ENCODE measurements at places on chromosomes 7 and 10.

DNA sequence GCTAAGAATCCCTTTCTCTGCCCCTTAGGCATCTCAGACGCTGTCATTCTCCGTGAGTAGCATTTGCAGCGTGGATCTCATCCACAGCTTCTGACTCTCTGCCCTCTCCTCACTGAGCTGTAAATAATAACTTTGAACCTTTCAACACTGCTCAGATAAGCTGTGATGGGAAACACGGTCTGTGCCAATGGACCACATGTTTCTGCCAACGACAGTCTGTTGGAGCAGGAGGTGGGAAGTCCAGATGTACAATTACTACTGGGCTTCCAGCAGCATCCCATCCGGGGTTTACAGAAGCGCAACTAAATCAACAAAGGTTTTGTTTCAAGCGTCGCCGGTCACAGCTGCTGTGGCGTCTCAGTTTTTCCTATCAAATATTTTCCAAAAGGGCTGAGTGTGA lies 1110.6 kb downstream of the TYW1 start:
- DNase-seq, result peak; percentile 59

DNA sequence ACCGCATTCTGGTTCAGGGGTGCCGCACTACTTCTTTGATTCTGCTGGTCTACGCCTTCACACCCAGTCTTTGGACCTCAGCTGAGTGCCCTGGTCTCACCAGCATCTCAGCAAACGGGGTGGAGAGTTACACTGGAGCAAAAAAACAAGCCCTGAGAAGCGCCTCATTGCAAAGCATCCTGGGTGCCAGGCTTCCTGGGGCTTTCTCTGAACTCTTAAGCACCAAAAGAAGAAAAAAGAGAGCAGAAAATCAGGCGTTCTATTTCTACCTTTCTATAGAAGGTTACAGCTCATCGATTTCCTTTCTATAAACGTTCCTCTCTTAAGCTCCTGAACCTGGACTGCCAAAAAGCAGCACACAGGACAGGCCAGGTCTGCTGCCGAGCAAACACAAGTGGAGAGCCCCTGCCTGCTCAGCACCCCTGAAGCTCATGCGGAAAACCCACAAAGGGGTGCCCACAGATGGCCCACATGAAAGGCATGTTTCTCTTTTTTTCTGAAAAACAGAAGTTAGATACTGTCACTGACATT lies 217.9 kb downstream of the SFMBT2 start:
- no peak for DNase-seq

DNA sequence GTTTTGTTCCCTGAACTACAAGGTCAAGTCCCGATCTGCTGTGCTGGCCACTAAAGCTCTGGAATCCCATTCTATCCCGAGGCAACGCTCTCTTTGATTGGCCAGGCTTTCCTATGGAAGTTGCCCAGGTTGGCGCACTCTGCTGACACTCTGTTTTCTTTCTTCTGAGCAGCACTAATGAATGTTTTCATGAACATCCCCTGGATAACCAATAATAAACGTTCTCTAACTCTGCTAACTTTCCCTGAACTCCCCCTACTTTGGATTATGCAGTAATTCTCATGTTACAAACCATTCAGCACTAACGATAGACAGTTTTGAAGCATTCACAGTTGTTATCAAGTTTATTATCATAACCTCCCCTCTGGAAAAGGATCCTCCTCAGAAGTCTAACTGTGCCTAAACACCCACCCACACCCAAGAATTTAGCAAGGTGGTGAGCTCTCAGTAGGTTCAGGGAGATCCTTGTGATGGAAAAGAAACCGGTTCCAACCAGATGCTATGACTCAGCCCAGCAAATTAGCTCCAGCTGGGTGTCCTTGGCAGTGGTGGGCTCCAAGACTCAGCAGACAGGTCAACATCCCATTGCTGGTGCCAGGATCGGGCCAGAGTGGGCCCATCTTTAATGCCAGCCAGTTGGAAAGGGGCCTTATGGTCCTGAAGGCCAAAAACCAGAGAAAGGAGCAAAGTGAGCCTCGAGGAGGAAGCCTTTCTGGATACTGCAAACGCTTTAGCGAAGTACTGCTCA lies 68.4 kb downstream of the CREB3L2 start:
- DNase-seq, result no peak

GRCh38 chr10:100327007-100327717 lies 2.9 kb downstream of the PKD2L1 start:
- no peak for DNase-seq

DNA sequence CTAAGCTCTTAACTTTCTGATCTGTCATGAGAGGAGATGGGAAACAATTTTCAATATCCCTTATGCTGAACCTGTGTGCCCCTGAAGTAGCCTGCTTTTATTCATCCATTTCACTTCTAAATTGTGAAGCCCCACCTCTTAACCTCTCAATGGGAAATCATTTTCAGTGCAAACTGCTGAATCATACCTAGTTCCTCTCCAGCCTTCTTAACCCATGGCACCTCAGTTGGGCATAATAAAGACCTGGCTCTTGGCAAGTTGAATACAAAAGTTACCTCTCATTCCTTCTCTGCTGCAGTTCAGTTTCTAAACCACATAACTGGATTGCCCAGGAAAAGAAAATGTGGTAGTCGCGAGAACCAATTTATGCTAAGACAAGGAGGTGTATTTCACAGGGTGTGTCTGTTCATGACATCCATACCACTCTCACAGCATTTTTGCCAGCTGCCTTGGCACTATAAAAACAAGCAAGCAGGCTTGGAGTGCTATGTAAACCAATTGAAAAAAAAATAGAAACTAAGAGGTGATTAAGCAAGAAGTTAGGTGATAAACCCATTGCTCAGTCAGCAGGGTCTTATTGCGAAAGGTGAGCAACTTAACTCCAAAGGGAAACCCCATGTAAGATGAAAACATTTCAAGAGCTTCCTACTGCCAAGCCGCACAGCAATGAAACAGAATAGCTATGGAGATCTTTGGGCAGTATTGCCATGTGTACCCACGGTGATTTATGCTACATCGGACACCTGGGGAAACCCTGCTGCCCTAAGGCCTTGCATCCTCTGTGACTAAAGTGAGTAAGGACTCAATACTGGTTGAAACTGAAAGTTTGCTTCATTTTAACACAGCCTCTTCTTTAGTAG lies 57.0 kb upstream of the DKK1 start:
- DNase-seq, result no peak

DNA sequence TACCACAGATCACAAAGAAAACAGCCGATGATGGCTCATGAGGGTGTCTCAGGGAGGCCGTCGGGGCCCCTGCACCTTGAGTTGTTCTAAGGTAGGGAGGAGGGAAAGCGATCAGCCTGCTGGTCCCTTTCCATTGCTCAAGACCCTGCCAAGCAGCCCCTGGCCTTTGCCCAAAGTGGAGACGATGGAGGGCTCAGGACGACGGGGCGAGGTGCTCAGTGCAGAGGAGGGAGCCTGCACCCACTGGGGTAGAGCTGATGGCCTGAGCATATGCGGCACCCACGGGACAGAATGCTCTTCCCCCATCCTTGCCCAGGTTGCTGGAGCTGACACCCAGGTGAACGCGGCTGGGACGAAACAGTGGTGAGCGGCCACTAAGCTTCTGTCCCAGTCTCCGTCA lies 58.3 kb upstream of the FAM20C start:
- DNase-seq, result no peak

DNA sequence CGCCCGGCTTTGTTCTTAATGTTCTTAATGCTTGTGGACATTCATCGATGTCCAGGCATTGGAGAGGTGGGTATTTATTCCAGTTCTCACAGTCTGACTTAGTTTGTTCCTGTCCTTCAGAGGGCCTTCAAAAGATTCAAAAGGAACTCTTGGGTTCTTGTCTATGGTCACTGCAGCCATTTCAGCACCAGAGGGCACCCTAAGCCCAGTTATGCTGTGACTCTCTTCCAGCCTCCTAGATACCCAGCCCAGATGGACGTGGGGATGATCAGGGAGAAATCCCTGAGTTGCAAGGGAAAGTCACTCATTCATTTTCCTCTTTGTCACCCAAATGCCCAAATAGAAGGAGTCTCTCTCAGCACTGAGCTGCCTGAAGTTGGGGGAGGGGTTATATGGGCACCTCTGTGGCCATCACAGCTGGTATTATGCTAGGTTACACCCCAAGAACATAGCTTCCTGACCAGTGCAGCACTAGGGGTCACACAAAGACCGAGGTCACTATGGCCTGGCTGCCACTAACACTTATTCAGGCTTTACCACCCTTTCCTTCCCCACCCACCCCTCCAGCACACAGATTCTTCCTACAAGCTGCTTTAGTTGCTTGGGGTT lies 26.5 kb upstream of the CCDC126 start:
- peak; percentile 67 for DNase-seq

- no peak for DNase-seq
Observed at GRCh38 chr10:29658984-29659965, 24.5 kb upstream of the SVIL start.

GRCh38 chr10:6924166-6924565 lies 344.1 kb upstream of the PRKCQ start:
- DNase-seq, result no peak

DNA sequence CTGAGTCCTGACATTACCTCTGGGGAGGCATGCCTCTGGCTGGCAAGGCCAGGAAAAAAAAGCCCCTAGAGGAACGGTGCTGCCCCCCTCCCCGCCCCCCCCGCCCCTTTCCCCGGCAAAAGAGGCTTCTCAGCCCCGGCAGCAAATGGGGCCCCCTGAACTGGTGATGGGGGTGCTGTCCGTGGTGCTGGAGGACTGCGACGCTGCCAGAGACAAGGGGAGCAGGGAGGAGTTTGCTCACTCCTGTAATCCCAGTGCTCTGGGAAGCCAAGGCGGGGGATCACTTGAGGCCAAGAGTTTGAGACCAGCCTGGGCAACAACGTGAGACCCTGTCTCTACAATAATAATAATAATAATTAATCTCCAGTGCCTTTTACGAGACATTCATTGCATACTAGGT lies 23.7 kb downstream of the SRRM3 start:
- peak; percentile 53 for DNase-seq

DNA sequence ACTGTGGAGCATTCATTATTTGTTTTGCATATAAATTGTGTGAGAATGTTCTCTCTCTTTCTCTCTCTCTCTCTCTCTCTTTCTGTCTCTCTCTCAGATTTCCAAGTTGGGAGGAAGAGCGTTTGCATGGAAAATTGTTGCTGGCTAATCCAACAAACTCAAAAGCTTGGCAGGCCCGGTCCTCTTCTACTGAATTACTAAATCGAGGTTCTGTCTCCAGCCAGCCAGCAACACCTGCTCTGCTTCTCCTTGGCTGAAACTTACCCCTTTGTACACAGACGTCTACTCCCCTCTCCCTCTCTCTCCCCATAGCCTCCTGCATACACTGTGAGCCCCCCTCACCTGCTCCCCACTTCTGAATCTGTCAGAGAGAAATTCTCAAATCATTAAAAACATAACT lies 996.4 kb upstream of the AUTS2 start:
- DNase-seq, result no peak

DNA sequence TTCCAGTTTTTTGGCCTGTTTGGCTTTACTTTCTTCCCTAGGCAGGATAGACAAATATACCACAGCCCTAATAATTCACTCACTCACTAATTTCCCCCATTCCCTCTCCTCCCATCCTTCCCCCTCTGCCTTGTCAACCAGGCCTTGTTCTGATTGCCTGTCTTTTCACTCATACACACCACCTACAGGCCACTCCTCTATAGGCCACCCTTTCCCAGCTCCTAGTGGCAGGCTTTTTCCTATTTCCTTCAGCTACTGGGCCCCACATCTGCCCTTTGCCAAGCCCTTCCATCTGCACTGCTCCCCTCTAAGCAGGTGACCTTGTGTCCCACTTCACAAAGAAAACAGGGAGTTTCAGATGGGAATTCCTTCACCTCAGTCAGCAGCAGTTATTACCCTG lies 59.8 kb upstream of the MSRB2 start:
- no peak for DNase-seq

DNA sequence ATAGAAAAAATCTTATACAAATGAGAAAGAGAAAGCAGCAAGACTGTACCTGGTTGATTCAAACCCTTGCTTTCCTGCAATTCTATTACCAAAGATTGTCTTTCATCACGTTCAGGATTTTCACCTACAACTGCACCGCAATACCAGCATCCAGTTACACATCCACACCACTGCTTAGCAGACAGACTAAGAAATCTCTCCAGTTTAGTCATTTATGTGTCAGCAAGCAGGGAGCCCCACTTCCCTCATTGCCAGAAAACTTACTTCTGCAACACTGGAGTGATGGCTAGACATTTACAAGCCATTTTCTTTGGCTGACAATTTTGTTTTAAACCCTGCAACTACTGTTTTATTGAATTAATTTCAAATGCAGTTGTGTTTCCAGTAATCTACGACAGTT lies 359.6 kb upstream of the MEOX2 start:
- no peak for DNase-seq

DNA sequence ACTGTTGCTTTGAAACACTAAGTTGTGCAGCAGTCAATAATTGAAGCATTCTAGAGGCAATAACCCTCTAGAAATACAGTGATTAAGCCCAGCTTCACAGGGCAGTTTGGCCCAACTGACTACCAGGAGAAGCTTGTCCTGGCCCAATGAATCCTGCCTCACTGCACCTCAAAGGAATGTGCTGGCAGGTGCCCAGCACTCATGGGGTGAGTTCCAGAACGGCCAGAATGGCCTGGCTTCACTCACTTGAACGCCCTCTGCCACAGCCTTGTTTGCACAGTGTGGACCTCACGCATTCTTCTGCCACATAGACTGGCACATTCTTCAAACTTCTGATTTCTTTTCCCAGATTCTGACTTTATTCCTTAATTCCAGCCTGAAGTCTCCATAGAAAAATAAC lies 6.6 kb upstream of the ITIH2 start:
- DNase-seq, result no peak

GRCh38 chr10:59362144-59362958 lies at the start of gene FAM13C:
TSS of gene FAM13C (minus strand) at chr10:59362549. CDS start at chr10:59362460, 89 bp downstream.
- peak; percentile 58 for DNase-seq

DNA sequence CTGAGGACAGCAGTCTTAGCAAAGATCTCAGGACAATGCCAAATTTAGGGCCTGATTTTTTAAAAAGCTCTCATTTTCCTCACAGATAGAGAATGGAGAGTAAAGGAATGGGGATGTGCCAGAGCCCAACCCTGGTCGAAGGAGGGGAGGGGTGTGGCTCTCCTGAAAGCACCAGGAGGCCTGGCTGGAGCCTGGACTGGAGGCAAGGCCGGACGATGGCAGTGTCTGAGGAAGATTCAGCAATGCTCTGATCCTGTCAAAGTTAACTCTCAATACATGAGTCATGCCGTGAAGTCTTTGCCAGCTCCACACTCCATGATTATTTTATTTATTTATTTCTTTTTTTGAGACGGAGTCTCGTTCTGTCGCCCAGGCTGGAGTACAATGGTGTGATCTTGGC lies 108.3 kb downstream of the UPF2 start:
- no peak for DNase-seq

- DNase-seq, result peak; percentile 54
Observed at GRCh38 chr7:159036916-159037605, 107.6 kb downstream of the VIPR2 start.

- no peak for DNase-seq
Observed at GRCh38 chr10:113019096-113019495, 69.0 kb downstream of the TCF7L2 start.

DNA sequence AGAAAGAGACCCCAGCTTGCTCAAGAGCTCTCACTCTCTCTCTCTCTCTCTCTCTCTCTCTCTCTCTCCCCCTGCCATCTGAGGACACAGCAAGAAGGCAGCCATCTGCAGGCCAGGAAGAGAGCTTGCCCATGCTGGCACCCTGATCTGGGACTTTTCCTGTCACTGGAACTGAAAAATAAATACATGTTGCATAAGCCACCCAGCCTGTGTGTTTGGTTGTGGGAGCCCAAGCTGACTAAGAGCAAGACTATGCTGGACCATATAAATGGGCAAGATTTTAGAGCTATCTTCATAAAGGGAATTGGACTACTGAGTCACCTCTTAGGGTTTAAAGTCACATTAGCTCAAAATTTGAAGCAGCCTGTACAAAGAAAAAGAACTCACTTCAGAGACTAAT lies 98.6 kb downstream of the SLC16A9 start:
- DNase-seq, result no peak

- DNase-seq, result no peak
Observed at GRCh38 chr10:99535764-99536337, 3.1 kb downstream of the NKX2-3 start.

Measured in renal pelvis (tissue), 12 donors.